ENCODE measurements at places on chromosomes 13 and 19.

GRCh38 chr13:100464006-100464405 is 124.6 kb downstream of the GGACT start:
- DNase-seq: no peak
- no peaks in the 10 kb centered on the region for H3K4me1 ChIP-seq
- H3K36me3 ChIP-seq: peaks cover 6% of the 10 kb centered on the region
- no peak overlapping the region for H3K4me3 ChIP-seq
- no peak overlapping the region for H3K27ac ChIP-seq

DNA sequence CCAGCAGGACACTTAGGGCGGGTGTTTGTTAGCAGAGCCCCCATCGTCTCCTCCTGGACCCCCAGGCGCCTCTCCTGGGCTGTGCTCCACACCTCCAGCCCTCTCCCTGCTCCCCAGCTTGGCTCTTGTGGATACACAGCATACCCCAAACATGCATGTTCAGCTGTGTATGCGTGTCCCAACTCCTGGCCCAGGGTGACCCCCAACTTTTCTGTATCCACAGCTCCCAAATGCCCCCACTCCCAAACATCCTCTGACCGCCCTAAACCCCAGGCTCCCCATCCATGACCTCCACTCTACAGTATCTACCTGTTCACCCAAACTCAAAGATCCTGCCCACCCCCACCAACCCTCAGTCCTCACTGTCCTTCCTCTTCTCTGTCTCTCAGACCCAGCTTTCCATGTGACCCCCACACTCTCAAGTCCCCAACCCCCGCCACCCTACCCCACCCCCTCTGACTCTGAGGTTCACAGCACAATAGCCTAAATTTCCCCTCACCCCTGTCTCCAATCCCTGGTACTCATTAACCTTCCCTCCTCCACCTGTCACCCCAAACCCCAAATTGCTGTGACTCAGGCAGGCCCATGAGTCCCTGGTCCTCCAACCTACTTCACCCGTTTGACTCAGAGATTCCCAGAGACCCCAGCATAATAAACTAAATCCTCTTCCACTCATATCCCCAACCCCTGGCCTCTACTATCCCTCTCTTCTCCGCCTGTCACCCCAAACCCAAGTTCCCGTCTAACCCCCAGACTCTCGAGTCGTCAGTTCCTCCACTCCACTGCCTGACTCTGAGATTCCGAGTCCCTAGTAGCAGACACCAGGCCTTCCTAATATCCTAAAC is 968 bp downstream of the UBE2M start:
- H3K27ac ChIP-seq: peak overlapping the region; percentile 98
- no peaks in the 10 kb centered on the region for H3K27me3 ChIP-seq
- peak overlapping the region; percentile 97 for H3K4me3 ChIP-seq
- peaks cover 20% of the 10 kb centered on the region for H3K36me3 ChIP-seq

DNA sequence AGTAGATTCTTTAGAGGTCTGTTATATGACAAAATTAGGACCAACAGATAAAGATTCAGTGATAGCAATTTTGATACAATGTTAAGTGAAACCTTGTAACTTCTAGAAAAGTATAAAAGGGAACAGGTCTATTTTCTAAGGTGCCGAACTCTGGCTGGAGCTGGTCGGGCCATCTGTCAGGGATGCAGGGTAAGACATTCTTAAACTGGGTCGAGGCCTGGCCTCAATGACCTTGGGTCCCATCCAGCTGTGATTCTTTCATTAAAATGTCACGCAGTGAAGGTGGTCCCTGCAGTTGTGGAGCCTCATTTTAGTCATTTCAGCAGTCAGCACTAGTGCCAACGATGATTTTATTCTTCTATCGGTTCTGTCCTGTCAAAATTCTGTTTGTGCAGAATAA is 271.9 kb upstream of the SPRY2 start:
- no peak for DNase-seq
- no peak overlapping the region for H3K4me3 ChIP-seq
- H3K36me3 ChIP-seq: no peaks in the 10 kb centered on the region
- no peaks in the 10 kb centered on the region for H3K4me1 ChIP-seq
- H3K27ac ChIP-seq: no peak overlapping the region

DNA sequence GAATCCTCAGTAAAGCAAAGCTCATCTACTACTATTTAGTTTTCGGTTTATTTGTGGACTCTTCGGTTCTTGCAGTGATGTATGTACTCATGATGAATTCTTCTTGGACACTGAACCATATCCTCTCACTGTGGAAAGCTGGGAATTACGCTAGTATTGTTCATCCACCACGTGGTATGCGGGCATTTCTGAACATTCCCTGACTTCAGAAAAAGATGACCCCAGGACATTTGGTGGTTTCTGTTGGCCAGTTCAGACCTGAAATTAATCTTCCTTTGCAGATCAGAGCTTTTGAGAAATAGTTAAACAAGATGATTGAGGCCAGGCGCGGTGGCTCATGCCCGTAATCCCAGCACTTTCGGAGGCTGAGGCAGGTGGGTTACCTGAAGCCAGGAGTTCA is 25.3 kb upstream of the FBN3 start:
- H3K27me3 ChIP-seq: peaks cover 3% of the 10 kb centered on the region
- no peaks in the 10 kb centered on the region for H3K4me1 ChIP-seq
- no peak overlapping the region for H3K27ac ChIP-seq
- no peak for DNase-seq
- no peak overlapping the region for H3K4me3 ChIP-seq
- H3K36me3 ChIP-seq: no peaks in the 10 kb centered on the region

- no peak overlapping the region for H3K4me3 ChIP-seq
- no peak overlapping the region for H3K27ac ChIP-seq
- H3K27me3 ChIP-seq: peaks cover 7% of the 10 kb centered on the region
- H3K4me1 ChIP-seq: peaks cover 14% of the 10 kb centered on the region
- no peaks in the 10 kb centered on the region for H3K36me3 ChIP-seq
These were observed 29.6 kb upstream of the KLF2 start for GRCh38 chr19:16295057-16295456.

- no peak for DNase-seq
- H3K27me3 ChIP-seq: no peaks in the 10 kb centered on the region
- H3K4me1 ChIP-seq: peaks cover 46% of the 10 kb centered on the region
- H3K27ac ChIP-seq: peak overlapping the region; percentile 91
These were observed 419 bp downstream of the KDM4B start for GRCh38 chr19:4969292-4969771.

GRCh38 chr19:15379999-15380647 is 536 bp upstream of the AKAP8 start:
- no peaks in the 10 kb centered on the region for H3K27me3 ChIP-seq
- no peak for DNase-seq
- H3K27ac ChIP-seq: peak overlapping the region; percentile 85

GRCh38 chr19:17245535-17245984 is at the start of gene NR2F6:
Gene NR2F6 (minus strand): TSS chr19:17245919. CDS start chr19:17245220, 699 bp downstream.
- H3K27ac ChIP-seq: peak within 1 kb of the TSS; percentile 87
- DNase-seq: no peak
- peak within 1 kb of the TSS; percentile 90 for H3K4me3 ChIP-seq
- no peaks in the 10 kb centered on the region for H3K36me3 ChIP-seq
- H3K27me3 ChIP-seq: no peaks in the 10 kb centered on the region
- H3K4me1 ChIP-seq: peaks cover 59% of the 10 kb centered on the region

GRCh38 chr13:98326291-98326690 is 149.2 kb upstream of the RNF113B start:
- H3K36me3 ChIP-seq: peaks cover 4% of the 10 kb centered on the region
- H3K27me3 ChIP-seq: no peaks in the 10 kb centered on the region
- no peak for DNase-seq
- no peak overlapping the region for H3K4me3 ChIP-seq
- H3K27ac ChIP-seq: peak overlapping the region; percentile 86

- peak overlapping the region; percentile 10 for H3K4me3 ChIP-seq
- DNase-seq: no peak
- H3K4me1 ChIP-seq: peaks cover 69% of the 10 kb centered on the region
- peak overlapping the region; percentile 95 for H3K27ac ChIP-seq
- H3K27me3 ChIP-seq: no peaks in the 10 kb centered on the region
These were observed 8.5 kb downstream of the MIDN start for GRCh38 chr19:1256646-1257474.

GRCh38 chr13:75398072-75398471 is 83.9 kb downstream of the TBC1D4 start:
- no peaks in the 10 kb centered on the region for H3K27me3 ChIP-seq
- no peak overlapping the region for H3K27ac ChIP-seq
- H3K36me3 ChIP-seq: no peaks in the 10 kb centered on the region
- no peak overlapping the region for H3K4me3 ChIP-seq
- no peak for DNase-seq

- H3K27ac ChIP-seq: no peak overlapping the region
- DNase-seq: no peak
- H3K4me3 ChIP-seq: no peak overlapping the region
- H3K4me1 ChIP-seq: peaks cover 37% of the 10 kb centered on the region
- no peaks in the 10 kb centered on the region for H3K27me3 ChIP-seq
- peaks cover 8% of the 10 kb centered on the region for H3K36me3 ChIP-seq
These were observed 30.0 kb downstream of the ARHGEF7 start for GRCh38 chr13:111145071-111145470.

- H3K4me3 ChIP-seq: no peak overlapping the region
- peaks cover 7% of the 10 kb centered on the region for H3K27me3 ChIP-seq
- no peak overlapping the region for H3K27ac ChIP-seq
- no peak for DNase-seq
These were observed 28.9 kb downstream of the TDRD12 start for GRCh38 chr19:32748497-32748896.
